Renal cortex interstitium (tissue), 15 donors: ENCODE measurements at places on chromosomes 1 and 21. TPM values are rescaled to one million over a fixed set of nuclear protein-coding genes. Genes with fewer than 3 reads are reported as not detected.

The GORAB gene
- 21.5 TPM for polyA plus RNA-seq

The ATF3 gene
- polyA plus RNA-seq, result 13.2 TPM

The RGS5 gene
- 12.6 TPM for polyA plus RNA-seq

The TMPRSS15 gene
- polyA plus RNA-seq, result 0.30 TPM

The RPE65 gene
- polyA plus RNA-seq, result 0.17 TPM

The CFAP74 gene
- polyA plus RNA-seq, result 1.2 TPM

GRCh38 chr1:26278303-26278702 is 1.6 kb upstream of the SH3BGRL3 start:
- DNase-seq, result no peak

DNA sequence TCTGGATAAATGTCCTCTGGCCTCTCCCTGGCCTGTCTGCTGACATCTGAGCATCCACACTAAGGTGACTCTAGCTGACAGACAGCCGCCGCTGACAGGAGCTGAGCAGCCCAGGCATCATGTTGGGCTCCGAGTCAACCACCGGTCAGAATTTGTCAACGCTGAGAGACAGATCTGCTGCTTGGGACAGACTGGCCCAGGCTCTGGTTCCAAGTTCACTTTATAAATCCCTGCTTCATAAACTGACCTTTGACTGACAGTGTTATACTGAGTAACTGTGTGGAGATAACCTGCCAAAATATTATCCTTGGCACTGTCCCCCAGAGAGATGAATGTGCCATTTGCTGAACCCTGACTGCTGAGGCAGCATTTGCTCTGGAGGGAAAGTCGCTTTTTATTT is 616.7 kb downstream of the NPHP4 start:
- DNase-seq, result no peak

GRCh38 chr1:216448011-216448510 is 24.8 kb upstream of the USH2A start:
- no peak for DNase-seq

- no peak for DNase-seq
Measured at GRCh38 chr1:45785583-45785982, 17.8 kb upstream of the MAST2 start.

- DNase-seq, result no peak
Measured at GRCh38 chr1:15155888-15156741, 2.6 kb downstream of the TMEM51 start.

DNA sequence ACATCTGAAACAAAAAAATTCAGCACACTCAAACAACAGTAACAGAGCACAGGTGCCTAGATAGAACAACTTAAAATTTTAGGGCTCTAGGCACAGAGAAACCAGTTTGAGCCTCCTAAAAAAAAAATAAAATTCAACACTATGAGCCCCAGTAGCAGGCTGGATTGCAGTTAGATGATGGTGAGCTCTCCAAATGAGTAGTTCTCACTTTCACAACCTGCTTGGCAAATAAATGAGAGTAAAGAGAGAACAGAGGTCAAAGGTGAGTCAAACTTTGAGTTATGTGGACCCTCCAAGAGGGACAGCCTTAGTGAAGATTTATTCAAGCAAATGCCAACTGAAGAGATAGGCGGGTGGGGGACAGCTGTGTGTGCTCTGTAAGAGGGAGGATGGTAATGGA is 3.6 kb downstream of the BEND5 start:
- DNase-seq, result no peak

- DNase-seq, result no peak
Measured at GRCh38 chr1:212646588-212646987, 38.0 kb downstream of the ATF3 start.

DNA sequence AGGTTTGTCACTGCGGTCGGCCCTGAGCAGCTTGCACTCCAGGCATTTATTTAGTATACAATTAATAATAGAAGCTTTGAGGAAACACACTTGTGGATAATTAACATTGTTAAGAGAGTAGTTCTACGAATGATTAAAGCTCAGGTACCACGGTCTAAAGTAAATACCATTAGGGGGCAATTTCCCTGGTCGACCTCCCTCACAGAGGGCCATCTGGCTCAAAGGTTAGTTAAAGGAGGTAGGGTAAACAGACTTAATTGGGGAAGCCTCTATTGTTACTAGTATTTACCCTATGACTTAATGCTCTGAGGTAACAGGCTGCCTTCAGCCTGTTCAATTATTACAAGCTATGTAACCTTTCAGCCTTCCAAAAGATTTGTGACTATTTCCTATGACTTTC is 122.3 kb upstream of the SLC44A3 start:
- DNase-seq, result no peak

DNA sequence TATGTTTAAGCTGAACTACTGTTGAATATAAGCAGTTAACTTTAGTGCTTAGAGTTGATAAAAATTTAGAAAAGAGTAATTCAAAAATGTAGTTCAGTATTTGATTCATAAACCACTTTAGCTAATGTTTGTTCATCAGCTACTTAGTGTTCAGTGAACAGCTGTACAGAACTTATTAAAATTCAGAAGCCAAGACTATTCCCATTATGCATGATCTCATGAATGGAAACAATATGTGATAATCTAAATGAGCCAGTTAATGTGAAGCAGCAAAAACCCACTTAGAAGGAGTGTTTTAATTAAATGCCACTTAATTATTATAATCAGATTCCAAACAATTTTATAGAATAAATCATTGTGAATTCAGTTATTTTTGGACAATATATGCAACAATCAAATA is 92.9 kb upstream of the NEGR1 start:
- no peak for DNase-seq

- DNase-seq, result no peak
Measured at GRCh38 chr1:2160451-2161300, 33.9 kb downstream of the FAAP20 start.

DNA sequence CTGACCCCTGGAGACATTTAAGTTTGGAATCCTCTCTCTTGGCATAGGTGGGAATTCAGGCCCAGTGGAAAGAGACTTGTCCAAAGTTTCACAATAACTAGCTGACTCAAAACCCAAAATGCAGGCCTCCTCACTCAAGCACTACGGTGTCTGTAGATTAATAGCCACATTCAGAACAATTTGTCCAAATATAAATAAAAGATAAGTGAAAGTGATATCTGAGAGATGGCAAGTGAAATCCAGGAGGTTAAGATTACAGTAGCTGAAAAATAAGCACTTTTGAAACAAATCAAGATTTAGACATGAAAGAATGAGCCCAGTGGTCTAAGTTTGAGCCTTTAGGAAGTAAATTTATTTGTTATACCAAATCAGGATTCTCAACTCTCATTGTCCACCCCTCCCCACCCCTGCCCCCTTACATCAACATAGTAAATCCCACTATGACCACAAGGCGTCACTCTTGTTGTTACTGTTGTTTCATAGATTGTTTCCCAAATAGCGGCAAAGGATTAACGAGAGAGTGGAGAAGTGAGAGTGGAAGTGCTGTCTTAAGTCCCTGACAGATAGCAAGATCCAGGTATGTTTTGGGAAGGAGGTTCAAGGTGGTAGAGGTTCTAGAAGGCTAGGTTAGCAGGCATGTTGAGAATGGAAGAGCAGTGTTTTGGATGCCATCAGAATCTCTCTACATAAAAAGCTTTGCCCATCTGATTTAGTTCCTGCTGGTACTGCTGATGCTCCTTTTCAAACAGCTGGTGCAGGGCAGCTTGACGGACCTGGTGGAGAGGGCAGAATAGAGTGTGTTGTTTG is 7.1 kb upstream of the TPM3 start:
- DNase-seq, result peak; percentile 72

- DNase-seq, result no peak
Measured at GRCh38 chr1:94579876-94580294, 38.3 kb upstream of the F3 start.

DNA sequence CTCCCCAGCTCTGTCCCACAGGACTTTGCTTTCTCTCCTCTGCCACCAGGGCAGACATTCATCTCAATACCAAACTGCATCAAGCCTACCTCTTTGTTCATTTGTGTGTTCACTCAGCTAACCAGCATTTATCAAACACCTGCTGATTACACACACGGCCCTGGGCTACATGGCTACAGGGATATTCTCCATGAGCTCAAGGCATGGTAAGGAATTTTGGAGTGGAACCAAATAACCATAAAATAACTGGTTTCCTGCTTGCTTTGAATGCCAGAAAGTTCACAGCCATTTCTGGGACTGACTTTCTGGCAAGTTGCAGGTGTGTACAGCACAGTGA is 54.6 kb downstream of the LDLRAD2 start:
- no peak for DNase-seq

DNA sequence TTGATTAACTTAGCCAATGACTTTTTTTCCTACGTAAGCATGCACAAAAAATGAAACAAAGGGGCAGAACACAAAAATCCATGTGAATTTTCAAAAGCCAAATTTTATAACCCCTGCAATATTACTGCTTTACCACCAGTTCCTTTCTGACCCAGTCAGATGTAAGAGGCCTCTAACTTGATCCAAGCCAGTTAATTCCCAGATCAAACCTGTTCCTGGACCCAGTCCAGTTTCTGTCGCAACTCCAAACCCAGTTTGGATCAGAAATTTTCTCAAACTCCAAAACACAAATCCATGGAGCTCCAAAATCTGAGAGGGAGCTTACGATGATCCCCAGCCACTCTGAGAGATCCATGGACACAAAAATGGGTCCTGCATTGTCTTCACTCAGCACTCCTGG is 7.8 kb upstream of the ZYG11A start:
- DNase-seq, result no peak

GRCh38 chr1:224860488-224861338 is 68.8 kb upstream of the DNAH14 start:
- no peak for DNase-seq

DNA sequence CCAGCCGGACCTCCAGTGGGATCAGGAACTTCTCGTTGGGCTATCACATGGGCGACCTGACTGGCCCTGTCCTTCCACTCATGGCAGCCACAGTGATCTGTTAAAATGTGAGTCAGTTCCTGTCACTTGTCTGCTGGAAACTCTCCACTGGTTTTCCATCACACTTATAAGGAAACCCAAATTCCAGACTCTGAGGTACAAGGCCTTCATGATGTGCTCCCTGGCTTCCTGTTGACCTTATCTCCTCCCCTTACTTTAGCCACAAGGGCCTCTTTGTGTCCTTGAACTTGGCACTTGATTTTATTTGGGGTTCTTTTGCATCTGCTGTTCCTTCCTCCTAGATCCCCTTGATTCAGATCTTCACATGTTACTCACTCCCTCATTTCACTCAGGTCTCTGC is 96.8 kb downstream of the TENT5C start:
- no peak for DNase-seq

- no peak for DNase-seq
Measured at GRCh38 chr1:112712701-112713128, 2.4 kb downstream of the PPM1J start.
